ENCODE measurements at places on chromosomes 4 and X.
A peak's percentile ranks its signal among the peaks of the same experiment; 100 is the strongest.

DNA sequence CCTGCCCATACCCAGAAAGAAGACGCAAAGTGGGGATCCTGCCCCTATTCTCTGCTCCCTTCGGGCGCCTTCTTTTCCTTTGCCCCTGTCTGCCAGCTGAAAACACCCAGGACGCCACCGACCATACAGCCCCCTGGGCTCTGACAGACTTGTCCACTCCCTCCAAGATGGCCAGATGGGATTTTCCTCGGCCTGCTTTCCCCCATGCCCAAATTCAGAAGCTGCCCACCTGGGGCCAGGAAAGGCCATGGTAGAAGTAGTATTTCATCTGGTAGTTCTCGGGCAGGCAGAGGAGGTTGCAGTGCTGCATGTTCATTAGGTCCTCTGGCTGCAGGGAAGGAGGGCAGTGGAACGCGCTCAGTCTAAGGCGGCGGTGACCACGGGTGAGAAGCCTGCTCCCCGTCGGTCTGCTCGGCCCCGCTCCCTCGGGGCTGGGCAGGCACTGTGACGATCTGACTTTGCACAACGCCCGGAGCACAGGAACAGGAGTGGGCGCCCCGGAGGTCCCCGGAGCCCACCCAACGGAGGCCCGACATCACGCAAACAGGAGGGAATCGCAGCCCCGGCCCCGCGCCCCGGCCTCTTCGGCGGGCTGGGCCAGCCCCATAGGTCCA is 582 bp downstream of the NAA10 start:
- DNase-seq = no peak

DNA sequence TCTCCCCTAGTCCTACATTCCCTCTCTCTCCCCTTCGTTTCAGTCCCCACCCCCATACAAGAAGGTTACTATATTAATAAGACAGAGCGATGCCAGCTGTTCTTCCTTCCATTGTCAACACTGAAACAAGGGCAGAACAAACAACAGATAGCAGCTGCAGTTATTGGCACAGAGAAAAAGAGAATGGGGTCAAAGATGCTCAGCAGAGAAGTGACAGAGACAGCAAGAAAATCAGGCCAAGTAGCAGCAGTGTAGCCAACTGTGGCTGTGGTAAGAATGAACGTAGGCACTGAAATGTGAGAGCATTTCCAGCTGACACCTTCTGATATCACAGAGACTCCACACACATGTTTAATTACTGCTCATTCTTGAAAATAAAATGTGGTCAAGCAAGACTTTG is 641.8 kb downstream of the FSTL5 start:
- no peak for DNase-seq

- DNase-seq = no peak
Observed at GRCh38 chrX:21683941-21684340, 25.8 kb upstream of the KLHL34 start.

DNA sequence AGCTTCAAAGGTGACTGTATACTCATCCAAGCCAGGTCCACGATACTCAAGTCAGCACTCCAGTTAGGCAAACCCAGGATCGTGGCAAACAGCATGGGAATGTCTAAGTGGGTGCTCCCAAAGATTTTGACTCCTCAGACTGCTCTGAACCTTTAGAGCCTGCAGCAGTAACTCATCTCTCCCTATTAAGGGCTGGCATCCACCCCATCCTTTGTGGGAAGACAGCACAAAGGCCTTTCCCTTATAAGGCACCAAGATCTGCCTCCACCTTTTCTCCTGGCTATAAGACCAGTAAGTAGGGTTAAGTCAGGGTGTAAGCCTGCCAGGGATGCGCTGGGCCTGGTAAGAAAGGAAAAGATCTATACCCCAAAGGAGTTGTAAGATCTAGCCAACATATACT is 23.6 kb upstream of the SLC25A43 start:
- DNase-seq = no peak

- no peak for DNase-seq
Observed at GRCh38 chr4:10622728-10623127, 61.8 kb downstream of the CLNK start.

- no peak for DNase-seq
Observed at GRCh38 chr4:83725336-83726085, 189.6 kb downstream of the GPAT3 start.

- peak; percentile 12 for DNase-seq
Observed at GRCh38 chr4:71229477-71230270, 109.1 kb upstream of the SLC4A4 start.

DNA sequence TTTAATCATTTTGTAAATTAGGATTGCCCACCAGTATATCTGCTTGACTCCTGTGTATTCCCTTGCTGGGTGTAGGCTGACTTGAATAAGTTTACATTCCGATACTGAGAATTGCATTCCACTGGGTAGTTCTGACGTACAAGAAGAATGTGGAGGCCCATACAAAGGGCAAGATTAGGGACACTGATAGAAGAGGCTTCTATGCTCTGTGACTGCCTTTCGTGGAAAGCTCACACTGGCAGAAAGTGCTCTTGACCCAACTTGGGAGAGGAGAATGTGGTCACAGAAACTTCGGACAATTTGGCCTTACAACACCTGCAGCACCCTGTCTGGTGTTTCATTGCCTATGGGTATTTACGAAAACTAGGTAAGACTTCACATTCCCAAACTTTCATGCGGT is 126.3 kb downstream of the RAPGEF2 start:
- DNase-seq = peak; percentile 51

DNA sequence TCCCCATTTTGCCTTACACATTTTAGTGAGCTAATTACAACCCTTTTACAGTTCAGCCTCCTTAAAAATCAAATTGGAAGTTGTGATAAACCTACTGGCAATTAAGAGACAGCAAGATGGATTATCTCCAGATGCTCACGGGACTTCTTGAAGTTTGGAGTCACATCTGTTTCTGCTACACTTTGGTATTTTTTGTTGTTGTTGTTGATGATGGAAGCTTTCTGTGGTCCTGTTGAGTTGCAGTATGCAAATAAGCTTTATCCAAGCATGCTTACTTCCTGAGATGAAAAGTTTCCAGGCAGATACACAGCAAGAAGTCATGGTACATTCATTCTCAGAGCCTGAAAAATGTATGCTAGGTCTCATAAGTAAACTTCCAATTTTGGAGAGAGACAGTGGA is 670.0 kb upstream of the AMOT start:
- DNase-seq = no peak

DNA sequence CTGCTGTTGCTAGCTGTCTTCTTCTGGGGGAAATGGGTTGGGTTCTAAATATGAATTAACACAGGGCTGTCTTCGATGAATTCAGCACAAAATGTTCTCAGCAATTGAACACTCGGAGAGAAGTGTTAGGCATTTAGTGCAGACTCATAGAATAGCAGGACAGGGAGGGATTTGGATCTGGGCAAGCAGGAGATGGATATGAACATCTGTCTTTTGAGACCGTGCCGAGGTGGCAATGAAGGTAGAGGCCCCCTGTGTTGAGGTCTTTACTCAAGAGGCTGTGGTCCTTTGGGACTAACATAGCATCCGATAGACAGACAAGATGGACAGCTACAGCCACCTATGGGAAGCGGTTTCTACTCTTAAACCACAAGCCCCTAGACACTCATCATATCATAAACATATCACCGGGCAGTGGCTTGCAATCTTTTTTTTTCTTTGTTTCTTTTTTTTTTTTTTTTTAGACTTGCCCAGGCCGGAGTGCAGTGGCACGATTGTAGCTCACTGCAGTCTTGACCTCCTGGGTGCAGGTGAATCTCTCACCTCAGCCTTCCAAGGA is 6.7 kb downstream of the CD99 start:
- no peak for DNase-seq

DNA sequence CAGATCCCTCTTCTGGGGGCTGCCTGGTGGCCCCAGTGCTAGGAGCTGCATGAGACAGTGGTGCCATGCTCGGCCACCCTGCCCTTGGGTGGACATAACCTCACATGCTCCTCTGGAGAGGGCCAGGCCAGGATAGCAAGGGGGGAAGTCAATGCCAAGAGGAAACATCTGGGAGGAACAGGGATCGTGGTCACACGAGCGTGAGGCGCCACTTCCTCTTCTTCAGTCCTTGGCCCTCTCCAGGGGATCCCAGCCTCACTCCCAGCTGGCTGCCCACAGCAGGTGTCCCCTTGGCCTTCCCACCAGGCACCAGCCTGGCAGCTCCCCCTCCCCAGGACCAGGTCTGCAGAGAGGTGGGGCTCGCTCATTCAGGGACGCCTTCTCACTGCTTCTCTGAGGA is 28.6 kb downstream of the TBC1D14 start:
- DNase-seq = no peak

DNA sequence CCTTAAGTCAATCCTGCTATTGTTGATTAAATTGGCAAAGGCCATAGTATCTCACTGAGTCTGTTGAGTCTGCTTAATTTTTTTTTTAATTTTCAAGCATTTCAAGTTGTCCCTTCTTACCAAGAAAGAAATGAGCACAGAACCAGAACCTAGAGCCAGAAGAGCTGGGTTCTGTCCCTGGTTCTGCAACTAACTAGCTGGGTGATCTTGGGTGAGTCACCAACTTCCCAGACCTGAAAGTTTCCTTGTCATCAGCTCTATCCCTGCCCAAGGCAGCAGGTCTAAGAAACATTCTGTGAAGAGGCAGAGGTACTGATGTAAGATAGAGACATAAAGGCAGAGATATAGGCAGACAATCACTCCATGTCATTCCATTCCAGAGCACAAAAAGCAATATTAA is 17.3 kb downstream of the TEC start:
- no peak for DNase-seq

DNA sequence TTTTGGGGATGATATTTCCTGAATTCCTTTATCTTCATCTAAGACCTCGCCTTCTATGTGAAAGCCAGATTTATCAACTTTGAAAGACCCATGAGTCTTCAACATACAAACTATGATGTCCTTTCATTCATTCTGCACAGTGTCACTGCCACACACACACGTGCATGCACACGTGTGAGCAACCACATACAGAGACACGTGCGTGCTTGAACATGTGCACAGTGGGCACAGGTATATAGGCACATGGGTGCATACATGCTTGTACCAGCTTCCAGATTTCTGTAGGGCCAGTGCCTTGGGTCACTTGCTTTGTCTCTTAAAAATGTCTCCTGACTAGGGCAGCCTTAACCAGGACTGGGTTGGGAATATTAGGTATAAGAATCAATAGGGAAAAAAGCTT is 49.1 kb upstream of the RBPJ start:
- DNase-seq = no peak

All from HTR-8/SVneo (cell line).